ENCODE measurements at places on chromosomes 1 and 21. TPM values are rescaled to one million over a fixed set of nuclear protein-coding genes. Genes with fewer than 3 reads are reported as not detected.

DNA sequence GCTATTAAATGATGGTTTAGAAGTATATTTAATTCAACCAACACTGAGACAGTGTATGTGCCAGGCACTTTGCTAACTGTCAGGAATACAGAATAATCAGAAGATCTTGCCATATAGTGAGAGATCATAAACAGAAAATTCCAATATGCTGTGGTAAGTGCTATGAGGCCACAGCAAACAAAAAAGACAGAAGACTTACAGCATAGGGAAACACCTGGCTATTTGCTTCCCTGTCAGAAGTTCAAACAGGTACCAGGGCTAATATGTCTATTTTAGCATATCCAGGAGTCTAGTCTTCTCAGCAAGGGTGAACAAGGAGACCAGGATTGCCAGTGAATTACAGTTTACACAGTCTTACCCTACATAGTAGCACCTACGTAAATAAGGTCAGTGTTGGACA, 30.4 kb downstream of the TRIT1 start:
- DNase-seq = no peak
- peaks cover 6% of the 10 kb centered on the region for H3K36me3 ChIP-seq
- no peak overlapping the region for H3K4me3 ChIP-seq
- H3K4me1 ChIP-seq = peaks cover 8% of the 10 kb centered on the region

DNA sequence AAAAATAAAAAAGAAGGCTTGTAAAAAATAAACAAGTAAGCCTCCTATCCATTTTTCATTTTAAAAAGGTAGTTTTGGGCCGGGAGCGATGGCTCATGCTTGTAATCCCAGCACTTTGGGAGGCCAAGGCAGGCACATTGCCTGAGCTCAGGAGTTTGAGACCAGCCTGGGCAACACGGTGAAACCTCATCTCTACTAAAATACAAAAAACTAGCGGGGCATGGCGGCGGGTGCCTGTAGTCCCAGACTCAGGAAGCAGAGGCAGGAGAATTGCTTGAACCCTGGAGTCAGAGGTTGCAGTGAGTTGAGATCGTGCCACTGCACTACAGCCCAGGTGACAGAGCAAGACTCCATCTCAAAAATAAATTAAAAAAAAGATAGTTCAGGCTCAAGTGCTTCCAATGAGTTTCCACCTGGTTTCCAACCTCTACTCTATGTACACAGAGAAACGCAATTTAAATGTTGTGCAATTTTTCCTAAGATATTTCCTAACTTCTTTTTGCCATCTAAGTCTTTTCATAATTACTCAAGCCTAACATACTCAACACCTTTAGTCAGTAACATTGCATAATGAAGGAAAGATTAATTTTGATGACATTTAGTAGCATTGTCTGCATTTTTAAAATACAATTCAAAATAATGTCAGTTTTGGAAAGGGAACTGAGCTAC, 106.3 kb downstream of the KCNT2 start:
- no peaks in the 10 kb centered on the region for H3K27me3 ChIP-seq
- H3K27ac ChIP-seq = no peak overlapping the region
- H3K36me3 ChIP-seq = no peaks in the 10 kb centered on the region
- H3K4me3 ChIP-seq = no peak overlapping the region
- no peaks in the 10 kb centered on the region for H3K4me1 ChIP-seq

- H3K4me1 ChIP-seq = peaks cover 39% of the 10 kb centered on the region
- no peak for DNase-seq
- H3K4me3 ChIP-seq = no peak overlapping the region
- H3K36me3 ChIP-seq = no peaks in the 10 kb centered on the region
Measured at GRCh38 chr21:36513430-36513829, 33.5 kb upstream of the CLDN14 start.

GRCh38 chr1:43934101-43934985, 742 bp downstream of the ARTN start:
- no peak overlapping the region for H3K27ac ChIP-seq
- DNase-seq = peak; percentile 67
- peaks cover 20% of the 10 kb centered on the region for H3K27me3 ChIP-seq

DNA sequence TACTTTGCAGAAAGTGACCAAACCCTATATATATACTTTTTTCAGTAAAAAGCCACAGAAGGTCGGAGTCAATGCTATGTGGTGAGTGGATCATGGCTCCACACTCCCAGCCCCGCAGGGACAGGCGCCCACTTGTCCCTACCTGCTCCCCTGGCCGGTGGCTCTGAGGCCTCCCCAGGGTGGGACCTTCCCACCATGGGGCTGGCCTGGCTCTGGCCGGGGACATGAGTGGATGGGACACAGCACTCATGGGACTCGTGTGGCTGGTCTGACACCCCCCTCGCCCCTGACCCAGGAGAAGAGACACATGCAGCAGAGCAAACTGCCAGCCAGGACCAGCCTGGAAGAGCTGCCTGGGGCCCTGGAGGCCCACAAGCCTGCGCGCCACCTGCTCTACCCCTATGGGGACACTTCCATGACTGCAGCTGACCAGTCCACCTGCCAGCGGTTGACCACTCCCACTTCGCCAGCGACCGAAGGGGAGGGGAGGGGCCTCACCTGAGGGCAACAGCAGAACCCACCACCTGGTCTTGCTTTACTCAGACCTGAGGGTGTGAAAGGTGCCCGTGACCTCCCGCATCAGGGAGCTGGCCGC, 2.2 kb downstream of the SPATC1L start:
- no peak overlapping the region for H3K27ac ChIP-seq
- no peaks in the 10 kb centered on the region for H3K4me1 ChIP-seq
- H3K4me3 ChIP-seq = no peak overlapping the region
- peak; percentile 61 for DNase-seq

DNA sequence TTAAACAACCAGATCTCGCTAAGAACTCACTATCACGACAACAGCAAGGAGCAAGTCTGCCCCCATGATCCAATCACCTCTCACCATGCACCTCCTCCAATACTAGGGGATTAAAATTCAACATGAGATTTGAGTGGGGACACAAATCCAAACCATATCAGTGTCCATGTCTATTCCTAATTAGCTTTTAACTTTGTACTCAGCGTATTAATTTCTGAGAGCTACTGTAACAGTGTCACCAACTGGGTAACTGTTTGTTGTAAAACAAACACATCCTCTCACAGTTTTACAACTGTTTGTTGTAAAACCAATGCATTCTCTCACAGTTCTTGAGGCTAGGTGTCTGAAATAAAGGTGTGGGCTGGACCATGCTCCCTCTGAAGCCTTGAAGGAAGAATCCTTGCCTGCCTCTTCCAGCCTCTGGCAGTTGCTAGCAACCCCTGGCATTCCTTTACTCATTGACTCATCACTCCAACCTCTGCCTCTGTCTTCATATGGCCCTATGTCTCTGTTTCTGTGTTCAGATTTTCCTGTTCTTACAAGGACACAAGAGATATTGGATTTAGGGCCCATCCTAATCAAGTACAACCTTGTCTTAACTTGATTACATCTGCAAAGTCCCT, 121.2 kb downstream of the LTN1 start:
- no peaks in the 10 kb centered on the region for H3K27me3 ChIP-seq
- H3K4me1 ChIP-seq = no peaks in the 10 kb centered on the region
- H3K4me3 ChIP-seq = no peak overlapping the region
- peaks cover 16% of the 10 kb centered on the region for H3K36me3 ChIP-seq

Gene SPRR2E
- not detected for total RNA-seq

Measured in natural killer cell treated with Interleukin-12 subunit alpha and Interleukin-12 subunit beta and Interleukin-15 and Interleukin-18, amount 100 ng/mL, for 72 hours (primary cell).